ENCODE measurements at places on chromosomes 6 and 20. TPM values are rescaled to one million over a fixed set of nuclear protein-coding genes. Genes with fewer than 3 reads are reported as not detected.

The PCSK2 gene
- polyA plus RNA-seq, result 4.2 TPM

The UBE2C gene
- polyA plus RNA-seq, result 312 TPM

The RAB44 gene
- 0.03 TPM for polyA plus RNA-seq

The REM1 gene
- 0.05 TPM for polyA plus RNA-seq

The FAM209B gene
- not detected for polyA plus RNA-seq

The CRIP3 gene
- polyA plus RNA-seq, result 34.0 TPM

The CD83 gene
- 2.8 TPM for polyA plus RNA-seq

The SOD2 gene
- 31.1 TPM for polyA plus RNA-seq

The JPH2 gene
- polyA plus RNA-seq, result 0.83 TPM

The HLA-DRB5 gene
- 0.83 TPM for polyA plus RNA-seq

The LHFPL5 gene
- 0.03 TPM for polyA plus RNA-seq

The TTBK1 gene
- polyA plus RNA-seq, result 0.53 TPM

The BMP6 gene
- 2.0 TPM for polyA plus RNA-seq

The SNHG17 gene
- 59.4 TPM for polyA plus RNA-seq

The PRR18 gene
- polyA plus RNA-seq, result 0.16 TPM

The TREM1 gene
- polyA plus RNA-seq, result not detected

The SLA2 gene
- 0.17 TPM for polyA plus RNA-seq

The ENPP3 gene
- 0.11 TPM for polyA plus RNA-seq
